Activated T-helper 17 cell treated with anti-CD3 and anti-CD28 coated beads, Interleukin-2, amount 50 U/mL, for 72 hours (primary cell): ENCODE measurements at places on chromosomes 6 and 20. TPM values are rescaled to one million over a fixed set of nuclear protein-coding genes. Genes with fewer than 3 reads are reported as not detected.

PCK1 gene
- not detected for total RNA-seq

CDSN gene
- not detected for total RNA-seq

IMPG1 gene
- not detected for total RNA-seq

COL21A1 gene
- total RNA-seq = not detected

PRL gene
- not detected for total RNA-seq

CBLN4 gene
- not detected for total RNA-seq

ARMC12 gene
- total RNA-seq = 1.8 TPM

CPXM1 gene
- 0.69 TPM for total RNA-seq

ROS1 gene
- total RNA-seq = not detected

GSTA2 gene
- total RNA-seq = not detected

FAM83B gene
- not detected for total RNA-seq

CNR1 gene
- not detected for total RNA-seq

GJA10 gene
- not detected for total RNA-seq

EFCAB8 gene
- 0.19 TPM for total RNA-seq

KCNK16 gene
- total RNA-seq = not detected

CDC5L gene
- 25.8 TPM for total RNA-seq

MUC22 gene
- not detected for total RNA-seq

GRCh38 chr6:129565811-129566210 lies 144.2 kb downstream of the ARHGAP18 start:
- H3K4me1 ChIP-seq = no peaks in the 10 kb centered on the region
- ATAC-seq = no peak
- H3K27ac ChIP-seq = no peak overlapping the region
- no peaks in the 10 kb centered on the region for H3K27me3 ChIP-seq
- no peak overlapping the region for H3K4me3 ChIP-seq

DNA sequence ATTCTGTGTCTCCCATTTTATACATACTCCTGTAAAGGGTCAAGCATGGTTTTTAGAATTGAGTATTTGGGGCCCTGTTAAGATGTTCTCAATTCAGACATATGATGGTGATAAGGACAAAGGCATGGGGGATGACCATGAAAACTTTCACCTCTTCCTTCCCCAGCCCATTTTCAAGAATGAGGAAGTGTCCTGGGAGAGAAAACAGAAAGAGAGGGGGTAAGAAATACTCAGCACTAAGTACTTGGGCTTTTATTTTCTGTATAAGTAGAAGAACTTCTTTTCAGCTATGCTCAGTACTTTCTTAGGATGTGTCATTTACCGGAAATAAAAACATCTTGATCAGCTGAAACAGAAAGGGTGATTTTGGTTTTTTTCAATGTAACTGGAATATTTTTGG lies 10.9 kb upstream of the MBOAT1 start:
- H3K27ac ChIP-seq = no peak overlapping the region
- H3K36me3 ChIP-seq = no peaks in the 10 kb centered on the region
- H3K4me3 ChIP-seq = no peak overlapping the region
- no peaks in the 10 kb centered on the region for H3K27me3 ChIP-seq

DNA sequence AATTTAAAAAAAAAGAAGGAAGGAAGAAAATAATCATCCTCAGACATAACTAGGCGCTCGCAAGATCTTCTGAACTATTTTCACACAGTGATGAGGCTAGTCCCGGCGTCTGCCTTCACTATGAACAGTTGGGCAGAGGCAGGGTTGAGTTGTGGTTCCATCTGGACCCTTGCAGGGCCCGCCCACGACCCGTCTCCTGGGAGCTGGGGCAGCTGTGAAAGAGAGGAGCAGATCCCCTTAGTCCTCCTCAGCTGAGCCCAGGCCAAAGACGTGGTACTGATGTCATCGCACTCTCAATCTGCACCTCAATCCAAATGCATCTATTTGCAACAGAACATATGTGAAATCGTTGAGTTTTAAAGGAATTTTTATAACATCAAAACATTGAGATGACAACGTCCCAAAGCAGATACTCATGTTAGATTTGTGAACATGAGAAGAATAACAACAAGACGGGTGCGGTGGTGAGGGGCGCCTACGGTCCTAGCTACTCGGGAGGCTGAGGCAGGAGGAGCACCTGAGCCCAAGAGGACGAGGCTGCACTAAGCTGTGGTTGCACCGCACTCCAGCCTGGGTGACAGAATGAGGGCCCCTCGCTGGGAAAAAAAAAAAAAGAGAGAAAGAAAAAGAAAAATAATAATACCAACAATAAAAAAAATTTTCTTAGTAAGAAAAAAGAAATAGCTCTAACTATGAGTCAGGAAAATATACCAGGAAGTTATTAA lies 15.3 kb downstream of the TCFL5 start:
- no peak overlapping the region for H3K4me3 ChIP-seq
- H3K4me1 ChIP-seq = no peaks in the 10 kb centered on the region
- H3K27ac ChIP-seq = no peak overlapping the region

GRCh38 chr6:158972241-158973233 lies 27.5 kb downstream of the RSPH3 start:
- ATAC-seq = no peak
- H3K36me3 ChIP-seq = peaks cover 2% of the 10 kb centered on the region
- H3K27me3 ChIP-seq = no peaks in the 10 kb centered on the region
- no peaks in the 10 kb centered on the region for H3K4me1 ChIP-seq
- H3K27ac ChIP-seq = no peak overlapping the region

DNA sequence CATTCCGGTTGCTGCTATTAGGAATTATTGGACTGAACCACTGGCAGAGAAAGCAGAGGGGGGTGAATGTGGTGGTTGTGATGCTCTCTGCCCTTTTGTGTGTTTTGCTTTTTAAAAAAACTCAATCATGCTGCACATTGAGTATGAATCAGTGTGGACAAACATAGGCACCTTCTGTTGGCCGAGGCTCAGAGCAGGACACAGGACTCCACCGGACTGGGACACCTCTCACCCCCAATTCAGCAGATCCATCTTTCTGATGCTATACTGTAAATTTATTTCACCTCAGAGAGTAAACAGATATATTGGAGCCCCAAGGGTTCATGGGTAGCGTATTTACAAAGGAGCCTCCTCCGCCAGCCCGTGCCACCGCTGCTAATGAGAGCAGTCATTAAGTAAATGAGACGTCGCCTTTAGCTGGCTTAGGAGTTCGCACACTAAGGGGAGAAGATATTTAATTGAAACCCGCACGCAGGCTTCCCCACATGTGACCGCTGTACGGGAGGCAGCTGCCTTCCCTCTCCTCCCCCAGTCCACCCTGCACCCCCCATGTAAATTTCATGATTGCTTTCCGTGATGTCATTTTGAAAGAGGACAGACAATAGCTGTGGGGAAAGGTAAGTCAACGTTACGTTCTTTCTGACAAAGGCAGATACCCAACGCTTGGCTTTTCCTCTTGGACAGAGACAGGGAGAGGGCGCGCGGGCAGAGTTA lies at the start of gene MYT1:
Gene MYT1 (plus strand): TSS at position 330 of the 714 bp plus-strand sequence. CDS start 34,410 bp downstream, outside the sequence.
- peaks cover 52% of the 10 kb centered on the region for H3K27me3 ChIP-seq
- H3K36me3 ChIP-seq = no peaks in the 10 kb centered on the region
- H3K27ac ChIP-seq = no peak within 1 kb of the TSS
- ATAC-seq = no peak
- H3K4me3 ChIP-seq = no peak within 1 kb of the TSS
- peaks cover 4% of the 10 kb centered on the region for H3K4me1 ChIP-seq

DNA sequence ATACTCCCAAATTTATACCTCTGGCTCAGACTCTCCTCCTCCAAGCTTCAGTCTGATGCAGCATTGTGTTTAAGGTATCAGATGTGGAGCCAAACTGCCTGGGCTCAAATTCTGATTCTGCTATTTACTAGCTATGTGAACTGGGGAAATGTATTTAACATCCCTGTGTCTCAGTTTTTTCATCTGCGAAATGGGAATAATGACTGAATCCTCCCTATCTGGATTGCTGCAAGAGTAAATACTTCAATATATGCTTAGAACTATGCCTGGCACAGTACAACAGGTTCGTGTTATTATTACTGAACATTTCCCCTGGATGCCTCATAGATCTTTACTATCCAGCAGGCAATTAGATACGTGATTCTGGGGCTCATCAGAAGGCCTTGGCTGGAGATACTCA lies 5.5 kb downstream of the LRRN4 start:
- no peak overlapping the region for H3K27ac ChIP-seq
- peaks cover 14% of the 10 kb centered on the region for H3K27me3 ChIP-seq
- H3K36me3 ChIP-seq = no peaks in the 10 kb centered on the region
- H3K4me1 ChIP-seq = no peaks in the 10 kb centered on the region
- no peak overlapping the region for H3K4me3 ChIP-seq

- H3K27ac ChIP-seq = peak overlapping the region; percentile 67
- peak overlapping the region; percentile 86 for H3K4me3 ChIP-seq
- peaks cover 33% of the 10 kb centered on the region for H3K4me1 ChIP-seq
- H3K36me3 ChIP-seq = peaks cover 6% of the 10 kb centered on the region
- no peaks in the 10 kb centered on the region for H3K27me3 ChIP-seq
These were observed 4.0 kb upstream of the ZNF217 start for GRCh38 chr20:53597521-53598120.

DNA sequence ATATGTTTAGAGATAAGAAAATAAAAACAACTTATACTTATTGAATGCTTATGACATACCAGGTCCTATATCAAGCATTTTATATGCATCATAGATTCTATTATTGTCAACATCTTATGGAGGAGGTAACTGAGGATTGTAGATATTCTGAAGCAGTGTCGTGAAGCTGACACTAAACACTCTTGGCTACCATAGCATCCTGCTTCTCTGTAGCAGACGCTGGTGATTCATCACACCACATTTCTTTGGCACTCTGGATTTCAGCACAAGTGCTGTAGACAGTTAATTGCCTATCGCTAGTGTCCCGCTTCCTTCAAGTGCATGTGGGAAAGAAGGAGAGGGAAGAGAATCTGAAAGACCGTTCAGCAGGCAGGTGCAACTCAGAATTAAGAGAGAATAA lies 317.1 kb downstream of the PLCB1 start:
- ATAC-seq = no peak
- no peaks in the 10 kb centered on the region for H3K27me3 ChIP-seq
- peaks cover under 1% of the 10 kb centered on the region for H3K4me1 ChIP-seq

GRCh38 chr20:20230741-20231140 lies 137.2 kb upstream of the INSM1 start:
- no peak overlapping the region for H3K27ac ChIP-seq
- H3K36me3 ChIP-seq = no peaks in the 10 kb centered on the region
- H3K27me3 ChIP-seq = peaks cover 22% of the 10 kb centered on the region
- no peak overlapping the region for H3K4me3 ChIP-seq
- no peak for ATAC-seq

GRCh38 chr20:12113468-12114371 lies 196.0 kb downstream of the BTBD3 start:
- ATAC-seq = no peak
- no peak overlapping the region for H3K4me3 ChIP-seq
- H3K27me3 ChIP-seq = no peaks in the 10 kb centered on the region
- no peaks in the 10 kb centered on the region for H3K36me3 ChIP-seq
- no peaks in the 10 kb centered on the region for H3K4me1 ChIP-seq

GRCh38 chr6:47478233-47479139 lies 897 bp downstream of the CD2AP start:
- peak overlapping the region; percentile 100 for H3K4me3 ChIP-seq
- H3K27ac ChIP-seq = peak overlapping the region; percentile 99
- peaks cover 6% of the 10 kb centered on the region for H3K36me3 ChIP-seq
- no peaks in the 10 kb centered on the region for H3K27me3 ChIP-seq
- peak; percentile 52 for ATAC-seq

- H3K4me3 ChIP-seq = no peak overlapping the region
- peaks cover 10% of the 10 kb centered on the region for H3K4me1 ChIP-seq
- H3K27me3 ChIP-seq = no peaks in the 10 kb centered on the region
- no peak overlapping the region for H3K27ac ChIP-seq
- peaks cover 29% of the 10 kb centered on the region for H3K36me3 ChIP-seq
- no peak for ATAC-seq
These were observed 99.7 kb downstream of the CLIC5 start for GRCh38 chr6:45915780-45916468.

- H3K27me3 ChIP-seq = no peaks in the 10 kb centered on the region
- ATAC-seq = peak; percentile 3
- H3K4me1 ChIP-seq = peaks cover 14% of the 10 kb centered on the region
- peaks cover 64% of the 10 kb centered on the region for H3K36me3 ChIP-seq
These were observed 1.6 kb downstream of the POLR1H start for GRCh38 chr6:30062471-30063178.

- H3K4me1 ChIP-seq = no peaks in the 10 kb centered on the region
- peaks cover 7% of the 10 kb centered on the region for H3K27me3 ChIP-seq
- no peak for ATAC-seq
- H3K27ac ChIP-seq = no peak overlapping the region
These were observed 3.8 kb downstream of the COL21A1 start for GRCh38 chr6:56243518-56244070.

- H3K27ac ChIP-seq = no peak overlapping the region
- no peaks in the 10 kb centered on the region for H3K4me1 ChIP-seq
- no peaks in the 10 kb centered on the region for H3K27me3 ChIP-seq
- peaks cover 58% of the 10 kb centered on the region for H3K36me3 ChIP-seq
- ATAC-seq = no peak
These were observed 45.8 kb downstream of the AHI1 start for GRCh38 chr6:135451617-135452190.

- H3K4me1 ChIP-seq = peaks cover 44% of the 10 kb centered on the region
- ATAC-seq = no peak
- peak overlapping the region; percentile 100 for H3K27ac ChIP-seq
- H3K27me3 ChIP-seq = peaks cover 11% of the 10 kb centered on the region
- peaks cover 22% of the 10 kb centered on the region for H3K36me3 ChIP-seq
- H3K4me3 ChIP-seq = peak overlapping the region; percentile 89
These were observed 65.2 kb downstream of the STX11 start for GRCh38 chr6:144215402-144215931.

DNA sequence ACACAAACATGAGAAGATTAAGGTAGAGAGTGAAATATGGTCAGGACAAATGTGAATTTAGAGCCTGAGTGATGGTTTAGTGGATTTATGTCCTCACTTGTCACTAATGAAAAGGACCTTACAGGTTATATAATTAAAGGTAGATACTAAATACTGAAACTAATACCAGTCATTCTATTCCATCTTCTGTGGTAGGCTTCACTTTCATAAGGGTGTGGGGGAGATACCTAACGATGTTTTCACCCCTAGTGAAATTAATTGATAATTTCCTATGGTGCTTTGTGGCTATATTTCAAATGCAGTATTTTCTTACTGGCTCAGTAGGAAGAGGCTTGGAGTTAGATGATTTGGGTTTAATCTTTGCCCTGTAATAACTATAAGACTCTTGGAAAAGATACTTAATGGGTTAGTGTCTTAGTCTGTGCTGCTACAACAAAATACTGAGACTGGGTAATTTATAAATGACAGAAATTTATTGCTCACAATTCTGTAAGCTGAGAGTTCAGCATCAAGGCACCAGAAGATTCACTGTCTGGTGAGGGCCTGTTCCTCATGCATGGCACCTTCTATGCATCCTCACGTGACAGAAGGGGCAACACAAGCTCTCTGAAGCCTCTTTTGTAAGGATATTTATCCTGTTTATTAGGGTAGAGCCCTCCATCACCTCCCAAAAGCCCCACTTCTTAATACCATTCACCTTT lies 21.3 kb downstream of the RNF217 start:
- H3K4me1 ChIP-seq = no peaks in the 10 kb centered on the region
- no peaks in the 10 kb centered on the region for H3K36me3 ChIP-seq
- ATAC-seq = no peak
- peaks cover 11% of the 10 kb centered on the region for H3K27me3 ChIP-seq
- H3K27ac ChIP-seq = no peak overlapping the region
- no peak overlapping the region for H3K4me3 ChIP-seq

- no peak for ATAC-seq
- H3K4me1 ChIP-seq = peaks cover 16% of the 10 kb centered on the region
- no peak overlapping the region for H3K4me3 ChIP-seq
These were observed 109.0 kb downstream of the ARMC2 start for GRCh38 chr6:108957221-108957620.
